ENCODE measurements at places on chromosomes 12 and 14. TPM values are rescaled to one million over a fixed set of nuclear protein-coding genes. Genes with fewer than 3 reads are reported as not detected.

DNA sequence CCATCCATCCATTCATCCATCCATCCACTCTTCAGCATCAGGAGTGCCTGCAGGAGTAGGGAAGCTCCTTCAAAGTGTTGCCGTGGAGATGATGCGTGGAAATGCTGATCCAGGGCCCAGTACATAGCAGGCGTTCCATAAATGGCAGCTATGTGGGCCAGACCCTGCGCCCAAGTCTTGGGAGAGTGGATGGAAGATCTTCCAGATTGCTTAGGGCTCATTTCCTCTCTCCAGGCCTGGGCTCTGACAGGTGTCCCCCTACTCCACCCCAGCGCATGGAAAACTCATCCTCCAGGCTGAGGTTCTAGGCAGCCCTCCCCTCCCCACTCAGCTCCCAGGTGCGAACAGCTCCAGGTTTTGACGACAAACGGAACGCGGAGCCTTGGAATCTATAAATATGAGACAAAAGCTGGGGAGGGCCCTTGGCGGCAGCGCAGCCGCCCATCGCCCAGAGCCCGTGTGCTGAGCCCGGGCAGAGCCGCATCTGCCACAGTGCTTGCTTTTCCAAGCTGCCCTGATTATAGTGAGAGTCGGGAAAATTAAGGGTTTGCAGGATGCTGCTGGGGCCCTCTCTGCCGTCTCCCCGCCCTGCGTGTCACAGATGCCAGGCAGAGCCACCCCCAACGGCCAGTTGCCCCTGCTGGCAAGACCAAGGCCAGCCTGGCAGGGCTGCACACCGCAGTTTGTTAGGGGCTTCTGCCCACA is 1.6 kb downstream of the BEGAIN start:
- H3K27ac ChIP-seq = no peak overlapping the region
- H3K4me3 ChIP-seq = peak overlapping the region; percentile 72
- H3K27me3 ChIP-seq = peaks cover 22% of the 10 kb centered on the region
- no peaks in the 10 kb centered on the region for H3K36me3 ChIP-seq

DNA sequence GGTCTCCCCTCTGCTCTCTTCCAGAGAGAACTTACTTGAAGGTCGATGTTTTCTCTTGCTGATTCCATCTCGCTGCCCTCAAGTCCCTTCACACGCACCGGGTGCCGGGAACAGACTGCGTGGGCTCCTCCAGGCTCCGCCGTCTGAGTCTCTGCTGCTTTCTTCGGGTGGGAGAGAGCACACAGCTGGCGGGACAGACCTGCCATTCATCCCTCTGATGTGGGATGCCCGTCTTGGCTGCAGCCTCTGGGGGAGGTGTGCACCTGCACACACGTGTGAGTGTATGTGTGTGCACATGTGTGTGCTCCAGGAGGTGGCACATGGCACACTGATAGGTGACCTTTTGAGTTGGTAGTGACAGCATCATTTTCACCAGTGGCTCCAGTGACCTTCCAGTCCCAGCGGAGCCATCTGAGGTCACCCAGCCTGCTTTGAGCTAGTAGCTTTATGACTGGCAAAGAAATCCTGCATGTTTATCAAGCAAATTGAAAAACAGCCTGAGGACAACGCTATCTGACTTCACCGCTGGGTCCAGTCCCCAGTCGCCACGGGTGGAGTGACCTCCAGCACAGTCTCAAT is at the start of gene NINJ2:
Gene NINJ2 (minus strand): TSS at position 153 of the 579 bp plus-strand sequence. CDS start 85 bp downstream, at position 68.
- DNase-seq = no peak
- H3K36me3 ChIP-seq = no peaks in the 10 kb centered on the region
- H3K4me1 ChIP-seq = peaks cover 51% of the 10 kb centered on the region
- H3K4me3 ChIP-seq = peak within 1 kb of the TSS; percentile 77
- H3K27me3 ChIP-seq = no peaks in the 10 kb centered on the region

GRCh38 chr12:26119391-26119989 is 5.3 kb downstream of the BHLHE41 start:
- peaks cover 79% of the 10 kb centered on the region for H3K27me3 ChIP-seq
- no peaks in the 10 kb centered on the region for H3K36me3 ChIP-seq
- peaks cover 24% of the 10 kb centered on the region for H3K4me1 ChIP-seq
- no peak overlapping the region for H3K27ac ChIP-seq
- no peak for DNase-seq

The ISCU gene
- total RNA-seq = 66.1 TPM

GRCh38 chr12:13124656-13125505 is 21.4 kb upstream of the GSG1 start:
- peaks cover 12% of the 10 kb centered on the region for H3K27me3 ChIP-seq
- no peaks in the 10 kb centered on the region for H3K36me3 ChIP-seq
- no peak overlapping the region for H3K4me3 ChIP-seq
- H3K4me1 ChIP-seq = no peaks in the 10 kb centered on the region

DNA sequence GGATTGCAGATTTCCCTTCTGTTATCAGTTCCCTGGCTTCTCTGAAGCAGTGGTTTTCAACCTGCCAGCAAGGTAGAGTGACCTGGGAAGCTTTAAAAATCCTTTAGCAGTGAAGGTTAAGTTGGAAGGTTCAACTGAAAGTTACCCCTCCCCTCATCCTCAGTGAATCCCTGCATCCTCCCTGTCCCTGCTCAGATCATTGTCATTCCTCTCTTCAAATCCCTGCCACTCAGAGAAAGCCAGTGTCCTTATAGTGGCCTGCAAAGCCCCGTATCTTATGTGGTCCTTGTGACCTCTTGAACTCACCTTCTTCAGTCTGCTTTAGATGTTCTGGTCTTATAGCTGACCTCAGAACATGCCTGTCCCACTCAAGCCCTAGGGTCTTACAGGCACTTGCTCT is 53.6 kb downstream of the PPM1A start:
- H3K4me3 ChIP-seq = no peak overlapping the region
- no peak for DNase-seq
- H3K27me3 ChIP-seq = no peaks in the 10 kb centered on the region
- no peaks in the 10 kb centered on the region for H3K4me1 ChIP-seq
- H3K27ac ChIP-seq = no peak overlapping the region

DNA sequence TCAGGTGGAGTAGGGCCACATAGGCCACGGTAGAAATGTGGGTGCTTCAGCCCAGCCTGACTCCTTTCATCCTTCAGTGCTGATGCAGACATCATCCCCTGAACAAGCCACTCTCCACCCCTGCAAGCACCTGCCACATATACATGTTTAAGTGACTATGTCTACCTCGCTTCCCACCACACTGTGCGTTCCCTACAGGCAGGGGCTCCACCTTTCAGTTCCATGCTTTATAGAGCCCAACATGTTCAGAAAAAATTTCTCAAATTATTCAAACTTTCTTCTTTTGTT is 11.6 kb downstream of the SLC7A7 start:
- no peaks in the 10 kb centered on the region for H3K4me1 ChIP-seq
- H3K27me3 ChIP-seq = peaks cover 27% of the 10 kb centered on the region
- no peak for DNase-seq
- no peak overlapping the region for H3K27ac ChIP-seq
- H3K36me3 ChIP-seq = no peaks in the 10 kb centered on the region
- no peak overlapping the region for H3K4me3 ChIP-seq

DNA sequence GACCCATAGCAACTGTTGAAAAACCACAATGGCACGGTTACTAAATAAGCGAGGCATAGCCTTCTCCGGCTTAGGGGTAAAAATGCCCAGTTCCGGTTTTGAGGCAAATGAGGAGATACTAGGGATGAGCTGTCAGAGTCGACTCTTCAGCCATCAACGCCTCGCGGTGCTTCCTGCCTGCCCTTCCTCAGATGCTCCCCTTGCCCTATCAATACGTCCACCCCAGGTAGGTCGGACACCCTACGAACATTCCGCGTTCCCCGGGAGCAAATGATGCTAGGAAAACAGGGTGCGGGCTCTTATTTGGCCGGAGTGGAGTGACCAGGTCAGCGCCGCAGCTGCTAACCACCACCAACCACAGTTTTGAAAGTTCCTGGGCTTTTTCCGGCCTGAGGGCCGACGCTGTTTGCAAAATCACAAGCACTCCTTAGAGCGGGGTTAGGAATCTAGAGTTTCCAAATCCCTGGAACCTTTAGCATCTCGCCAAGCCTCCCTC is 1.2 kb downstream of the SRSF9 start:
- DNase-seq = peak; percentile 77
- no peaks in the 10 kb centered on the region for H3K27me3 ChIP-seq
- peak overlapping the region; percentile 90 for H3K4me3 ChIP-seq
- peaks cover 32% of the 10 kb centered on the region for H3K4me1 ChIP-seq

The C12orf42 gene
- not detected for total RNA-seq

The ASPG gene
- not detected for total RNA-seq

DNA sequence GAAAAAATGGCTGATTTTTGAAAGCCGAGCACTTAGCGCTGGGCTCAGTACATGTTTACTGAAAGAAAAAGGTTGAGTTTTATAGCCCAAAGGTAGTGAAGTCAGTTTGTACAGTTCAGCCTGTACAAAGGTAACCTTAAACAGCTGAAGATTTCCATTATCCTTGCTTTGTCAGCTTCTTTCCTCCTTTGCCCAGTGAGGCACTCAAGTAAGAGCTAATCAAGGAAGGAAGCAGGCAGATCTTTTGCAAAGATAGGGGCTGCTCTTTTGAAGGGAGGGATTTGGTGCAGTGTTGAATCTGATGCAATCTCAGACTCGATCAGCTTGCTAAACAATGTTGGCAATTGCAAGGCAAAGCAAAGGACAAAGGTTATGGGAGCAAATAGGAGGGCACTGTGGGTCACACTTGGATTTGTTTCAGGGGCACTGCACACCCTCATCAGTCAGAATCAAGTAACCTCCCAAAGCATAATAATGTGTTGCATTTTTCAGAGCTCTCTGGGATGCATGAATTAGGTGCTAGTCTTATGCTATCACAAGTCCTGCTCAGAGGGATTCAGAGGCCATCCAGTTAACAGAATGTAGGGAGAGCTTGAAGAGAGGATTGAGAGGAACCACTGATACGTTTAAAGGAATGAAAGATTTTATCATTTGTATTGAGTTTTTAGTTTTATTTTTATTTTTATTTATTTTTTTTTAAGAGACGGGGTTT is 44.4 kb downstream of the ANO6 start:
- peaks cover 14% of the 10 kb centered on the region for H3K4me1 ChIP-seq
- no peaks in the 10 kb centered on the region for H3K27me3 ChIP-seq
- H3K36me3 ChIP-seq = peaks cover 4% of the 10 kb centered on the region
